ENCODE measurements at places on chromosomes 1 and 21.

GRCh38 chr1:93251966-93252365, 71.4 kb downstream of the CCDC18 start:
- no peak for DNase-seq

DNA sequence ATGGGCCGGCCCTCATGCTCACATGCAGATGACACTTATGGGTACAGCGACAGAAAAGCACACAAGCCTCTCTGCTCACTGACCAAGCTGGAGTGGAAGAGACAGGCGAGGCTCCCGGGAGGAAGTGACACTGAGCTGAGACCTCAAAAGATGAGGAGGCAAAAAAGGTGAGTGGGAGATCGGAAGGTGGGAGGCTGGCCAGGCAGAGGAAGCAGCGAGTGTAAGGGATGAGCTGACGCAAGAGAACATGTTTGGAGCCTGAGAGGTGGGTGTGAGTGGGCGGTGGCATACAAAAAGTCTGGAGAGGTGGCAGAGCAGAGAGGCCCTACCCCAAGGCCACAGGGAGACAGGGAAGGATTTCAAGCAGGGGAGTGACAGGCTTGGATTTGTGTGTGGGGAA, 18.2 kb upstream of the CDCP2 start:
- no peak for DNase-seq

- DNase-seq, result no peak
Measured at GRCh38 chr1:160256396-160257046, 5.8 kb downstream of the DCAF8 start.

DNA sequence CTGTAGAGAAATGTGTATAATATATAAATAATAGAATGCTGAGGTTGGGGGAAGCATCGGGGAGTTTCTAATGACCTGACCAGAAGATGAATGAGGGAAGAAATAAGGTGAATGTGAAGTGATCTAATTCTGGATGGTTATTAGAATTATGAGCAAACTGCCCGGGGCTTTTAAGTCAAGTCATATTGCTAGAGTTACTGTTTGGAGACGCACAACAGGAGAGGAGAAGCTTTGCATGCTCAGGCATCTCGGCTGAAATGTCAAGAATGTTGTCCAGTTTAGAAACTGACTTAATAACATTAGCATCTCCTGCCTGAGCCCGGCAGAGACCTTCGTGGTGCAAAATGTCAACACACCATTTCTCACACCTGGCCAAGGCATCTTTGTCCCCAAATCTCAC, 119.1 kb downstream of the RRAGC start:
- DNase-seq, result no peak

- no peak for DNase-seq
Measured at GRCh38 chr1:208084220-208084619, 160.0 kb downstream of the PLXNA2 start.

DNA sequence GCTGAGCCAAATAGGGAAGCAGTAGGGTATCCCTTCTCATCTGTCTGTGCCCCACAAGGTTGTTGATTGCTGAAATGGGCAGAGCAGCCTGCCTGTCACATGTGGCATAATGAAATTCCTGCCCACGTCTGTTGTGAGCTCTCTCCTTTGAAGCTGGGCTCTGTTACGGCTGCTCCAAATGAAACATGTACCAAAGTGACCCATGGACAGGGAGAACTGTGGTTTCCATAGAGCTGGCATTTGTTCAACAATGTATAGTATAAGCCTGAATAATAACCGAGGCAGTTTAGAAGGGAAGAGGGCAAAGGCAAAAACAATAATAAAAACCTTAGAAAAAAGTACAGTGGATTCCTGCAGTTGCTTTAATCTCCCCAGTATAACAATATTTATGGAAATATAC, 149.7 kb downstream of the LYPLAL1 start:
- DNase-seq, result no peak

- no peak for DNase-seq
Measured at GRCh38 chr1:7915826-7916500, 24.7 kb downstream of the TNFRSF9 start.

- no peak for DNase-seq
Measured at GRCh38 chr21:45280969-45281368, 6.7 kb downstream of the POFUT2 start.

DNA sequence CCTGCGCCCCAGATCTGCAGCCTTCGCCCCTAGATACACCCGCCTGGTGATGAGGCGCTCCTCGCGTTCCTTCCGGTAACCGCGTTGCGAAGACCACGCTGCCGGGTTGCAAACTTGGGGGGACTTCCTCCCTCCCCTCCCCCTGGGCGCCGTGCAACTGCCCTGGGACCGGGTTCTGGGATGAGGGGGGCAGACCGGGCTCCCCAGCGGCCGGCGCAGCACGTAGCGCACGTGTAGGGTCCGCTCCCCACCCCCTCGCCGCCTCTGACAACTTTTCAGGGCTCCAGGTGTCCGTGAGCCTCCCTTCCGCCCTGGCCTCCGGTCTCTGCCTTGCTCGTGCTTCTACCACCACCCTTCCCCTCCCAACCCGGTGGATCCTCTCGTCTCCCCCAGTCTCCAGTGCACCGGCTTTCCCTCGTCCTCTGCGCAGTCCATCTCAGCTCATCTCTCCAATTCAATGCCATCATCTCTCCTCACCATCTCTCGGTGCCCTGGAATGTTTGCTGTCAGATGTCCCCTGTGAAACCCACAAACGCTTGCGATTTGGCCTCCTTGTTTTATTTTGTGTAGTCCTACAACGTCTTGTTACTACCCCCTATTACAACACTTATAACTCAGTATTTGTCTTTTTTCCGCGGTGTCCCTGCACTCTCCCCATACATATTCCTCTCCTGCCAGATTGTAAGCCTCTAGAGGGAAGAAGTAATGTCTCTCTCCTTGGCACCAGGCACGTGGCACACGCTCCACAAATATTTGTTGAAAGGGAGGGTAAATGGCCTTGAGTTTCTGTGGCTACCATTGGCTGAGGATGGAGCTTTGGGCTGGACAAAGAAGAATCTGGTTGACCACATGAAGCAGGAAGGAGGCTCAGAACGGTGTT, 782 bp downstream of the PCAT6 start:
- DNase-seq, result no peak

GRCh38 chr1:92201973-92202372, 15.7 kb upstream of the C1orf146 start:
- DNase-seq, result no peak

DNA sequence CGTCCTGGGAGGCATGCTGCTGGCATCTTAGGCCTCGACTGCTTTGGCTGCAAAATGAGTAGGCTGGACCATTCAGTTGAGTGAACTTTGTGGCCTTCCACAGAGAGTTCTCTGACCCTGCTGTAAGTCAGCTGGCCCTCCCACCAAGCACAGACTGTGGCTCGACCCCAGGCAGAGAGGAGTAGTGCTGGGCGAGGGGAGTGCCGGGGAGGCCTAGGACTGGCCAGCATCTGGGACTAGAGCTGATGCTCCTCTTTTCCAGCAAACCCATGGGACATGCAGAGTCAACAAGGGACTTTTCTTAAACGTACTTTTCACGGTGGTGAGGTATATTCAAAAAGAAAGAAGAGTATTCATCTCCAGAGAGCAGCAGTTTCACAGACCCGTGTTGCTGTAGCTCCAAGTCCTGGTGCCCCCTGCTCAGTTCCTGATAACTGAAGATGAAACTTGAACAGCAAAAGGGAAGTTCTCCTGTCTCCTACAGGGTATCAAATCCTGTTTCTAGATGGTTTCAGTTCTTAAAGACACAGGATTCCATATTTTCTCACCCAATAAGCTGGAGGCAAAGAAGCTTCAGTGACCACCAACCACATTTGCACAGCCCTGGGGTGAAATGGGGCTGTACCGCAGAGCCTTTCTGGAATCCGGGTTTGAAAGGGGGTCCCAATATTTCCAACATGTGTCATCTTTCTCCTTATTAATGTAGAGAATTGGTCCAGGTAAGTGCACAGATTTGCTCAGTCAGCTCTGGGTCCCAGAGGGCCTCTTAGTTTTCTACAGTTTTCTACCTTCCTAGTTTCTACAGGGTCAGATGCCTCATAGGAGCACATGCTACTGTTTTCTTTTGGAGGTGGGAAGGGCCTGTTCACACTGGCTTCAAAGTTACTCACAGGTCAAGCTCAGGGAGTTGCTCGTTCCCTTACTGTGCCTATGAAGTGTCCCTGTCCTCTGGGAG, 20.9 kb downstream of the BATF3 start:
- no peak for DNase-seq

DNA sequence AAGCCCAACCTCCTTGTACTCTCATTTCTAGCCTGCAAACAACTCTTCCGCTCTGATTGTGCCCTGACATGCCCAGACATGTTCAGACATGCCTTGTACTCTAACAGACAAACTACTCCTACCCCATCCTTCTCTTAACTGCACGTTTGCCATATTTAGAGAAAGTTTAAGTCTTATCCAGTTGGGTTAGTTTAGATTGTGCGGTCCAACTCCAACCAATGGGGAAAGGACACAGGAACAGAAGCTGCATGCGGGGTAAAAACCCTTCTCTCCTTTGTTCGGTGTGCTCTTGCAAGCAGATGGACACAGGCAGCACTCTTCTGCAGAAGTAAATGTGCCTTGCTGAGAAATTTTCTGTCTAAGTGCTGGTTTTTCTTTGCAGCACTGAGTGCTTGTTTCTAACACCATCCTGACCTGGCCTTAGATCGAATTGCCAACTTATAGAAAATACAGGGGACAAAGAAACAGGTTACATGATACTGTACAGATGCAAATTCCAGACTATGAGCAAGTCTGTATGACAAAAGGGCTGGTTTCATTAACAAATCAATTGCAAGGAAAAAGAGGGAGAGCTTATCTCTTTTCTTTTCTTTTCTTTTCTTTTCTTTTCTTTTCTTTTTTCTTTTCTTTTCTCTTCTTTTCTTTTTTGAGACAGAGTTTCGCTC, 35.8 kb upstream of the IFNGR2 start:
- no peak for DNase-seq

All from NCI-H345 (cell line).